Neuronal stem cell (in vitro differentiated cells): ENCODE measurements at places on chromosomes 16 and 17.

- DNase-seq = no peak
These were observed 12.8 kb upstream of the MMP2 start for GRCh38 chr16:55466209-55466608.

DNA sequence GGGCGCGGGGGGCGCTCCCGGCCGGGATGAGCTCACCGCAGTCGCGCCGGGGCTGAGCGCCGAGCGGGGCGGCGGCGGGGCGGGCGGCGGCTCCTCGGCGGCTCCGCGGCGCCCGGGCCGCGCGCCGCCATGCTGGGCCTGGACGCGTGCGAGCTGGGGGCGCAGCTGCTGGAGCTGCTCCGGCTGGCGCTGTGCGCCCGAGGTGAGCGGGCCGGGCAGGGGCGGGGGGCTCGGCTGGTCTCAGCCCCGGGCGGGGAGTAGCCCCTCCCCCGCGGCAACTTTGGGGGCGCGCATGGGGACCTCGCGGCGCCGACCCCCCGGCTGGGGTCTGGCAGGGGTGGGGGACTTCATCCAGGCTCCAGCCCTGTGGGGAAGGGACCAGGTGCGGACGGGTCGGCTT lies at the start of gene ARHGDIG:
TSS of gene ARHGDIG (plus strand) at position 40 of the 400 bp plus-strand sequence. CDS start at position 130, 90 bp downstream.
- no peak for DNase-seq

GRCh38 chr17:40791111-40791510 lies 8.6 kb downstream of the KRT28 start:
- no peak for DNase-seq

- peak; percentile 92 for DNase-seq
These were observed 5.0 kb upstream of the SPATA20 start for GRCh38 chr17:50541716-50542688.

GRCh38 chr17:51258756-51259563 lies 889 bp downstream of the MBTD1 start:
- DNase-seq = no peak

DNA sequence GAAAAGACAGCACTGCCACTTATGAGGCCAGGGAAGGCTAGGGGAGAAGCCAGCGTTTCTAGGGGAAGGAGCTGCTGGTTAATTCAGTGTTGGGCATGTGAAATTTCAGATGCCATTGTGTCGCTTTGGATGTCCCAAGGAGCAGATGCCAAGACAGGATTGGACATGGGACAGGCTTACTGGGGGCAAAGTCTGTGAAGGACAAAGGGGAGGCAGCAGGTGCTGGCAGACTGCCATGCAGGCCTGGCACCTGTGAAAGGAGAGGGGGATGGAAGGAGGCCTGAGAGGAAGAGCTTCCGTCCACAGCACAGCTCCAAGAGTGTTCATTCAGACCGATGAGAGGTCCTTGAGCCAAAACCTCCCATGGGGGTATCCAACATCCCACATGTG lies 255.5 kb upstream of the RPL38 start:
- DNase-seq = no peak

- DNase-seq = peak; percentile 65
These were observed 7.5 kb upstream of the SMTNL2 start for GRCh38 chr17:4576729-4577322.

DNA sequence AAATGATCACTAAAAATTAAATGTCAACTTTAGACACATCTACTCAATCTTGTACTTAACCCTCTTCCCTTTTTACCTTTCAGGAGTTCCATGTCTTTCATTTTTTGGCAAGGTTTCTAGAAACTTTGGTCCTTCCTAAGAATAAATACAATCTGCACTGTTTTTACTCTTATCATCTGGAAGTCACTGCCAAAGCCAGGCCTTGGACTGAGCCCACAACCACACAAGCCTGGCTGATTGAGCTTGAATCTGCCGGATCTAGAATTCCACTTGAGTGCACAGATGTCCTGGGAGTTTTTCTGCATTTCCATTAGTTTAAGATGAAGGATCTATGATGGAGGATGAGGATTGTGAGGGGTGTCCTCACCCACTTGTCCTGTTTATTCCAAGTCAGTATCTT lies 126.1 kb downstream of the VPS53 start:
- DNase-seq = no peak

DNA sequence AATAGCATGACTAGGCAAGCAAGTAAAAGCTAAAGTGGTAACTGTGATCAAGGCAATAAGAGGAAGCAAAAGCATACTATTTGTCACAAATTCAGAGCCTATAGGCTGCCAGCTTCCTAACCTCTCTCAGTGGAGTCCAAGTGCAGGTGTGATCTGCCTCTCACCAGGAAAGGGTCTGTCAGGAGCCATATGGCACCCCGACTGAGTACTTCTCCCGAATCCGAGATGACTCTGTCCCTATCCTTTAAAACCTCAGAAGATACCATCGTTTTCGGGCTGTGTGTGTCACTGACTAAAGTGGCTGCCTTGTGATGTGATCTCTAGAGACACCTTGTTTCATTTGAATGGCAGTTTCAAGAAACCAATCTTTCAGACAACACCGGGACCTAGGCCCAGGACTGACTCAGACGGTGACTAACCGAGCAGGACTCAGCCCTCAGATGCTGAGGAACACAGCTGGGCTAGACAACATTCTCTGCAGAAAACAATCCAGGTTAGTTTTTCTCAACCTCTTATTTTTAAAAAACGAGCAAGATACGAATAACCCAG lies 63.6 kb downstream of the SMG6 start:
- DNase-seq = no peak

- no peak for DNase-seq
These were observed 36.4 kb upstream of the TMEM97 start for GRCh38 chr17:28282596-28282995.

- no peak for DNase-seq
These were observed 2.7 kb upstream of the CDK5R1 start for GRCh38 chr17:32484041-32484461.

GRCh38 chr17:50470426-50470825 lies 1.7 kb upstream of the CHAD start:
- no peak for DNase-seq

- no peak for DNase-seq
These were observed 980 bp downstream of the LLGL1 start for GRCh38 chr17:18226284-18226945.

DNA sequence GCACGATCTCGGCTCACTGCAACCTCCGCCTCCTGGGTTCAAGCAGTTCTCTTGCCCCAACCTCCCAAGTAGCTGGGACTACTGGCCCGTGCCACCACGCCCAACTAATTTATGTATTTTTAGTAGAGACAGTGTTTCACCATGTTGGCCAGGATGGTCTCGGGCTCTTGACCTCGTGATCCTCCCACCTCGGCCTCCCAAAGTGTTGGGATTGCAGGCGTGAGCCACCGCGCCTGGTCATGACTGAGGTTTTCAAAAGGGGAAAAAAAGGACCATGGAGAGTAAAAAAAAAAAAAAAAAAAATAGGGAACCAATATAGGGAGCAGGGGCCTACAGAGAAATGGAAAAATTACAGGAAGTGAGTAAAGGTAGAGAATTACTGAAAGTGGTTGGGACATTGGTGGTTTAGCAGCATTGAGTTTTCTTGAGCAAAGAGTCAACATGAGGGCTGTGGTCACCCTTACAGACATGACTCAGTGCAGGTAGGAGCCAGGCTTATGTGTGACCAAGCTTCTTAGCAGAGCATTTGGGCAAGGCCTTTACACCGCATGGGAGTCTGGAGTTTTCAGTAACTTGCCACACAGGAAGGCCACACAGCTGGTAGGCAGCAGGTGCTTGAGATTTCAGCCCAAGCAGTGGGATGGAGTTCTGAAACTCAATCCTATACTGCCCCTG lies 447.3 kb downstream of the HS3ST3B1 start:
- DNase-seq = no peak

GRCh38 chr16:25031132-25031440 lies 15.9 kb upstream of the ARHGAP17 start:
- no peak for DNase-seq

- DNase-seq = no peak
These were observed 12.1 kb upstream of the NLRC5 start for GRCh38 chr16:56977216-56977615.

GRCh38 chr16:55039042-55039441 lies 108.4 kb downstream of the IRX5 start:
- no peak for DNase-seq

DNA sequence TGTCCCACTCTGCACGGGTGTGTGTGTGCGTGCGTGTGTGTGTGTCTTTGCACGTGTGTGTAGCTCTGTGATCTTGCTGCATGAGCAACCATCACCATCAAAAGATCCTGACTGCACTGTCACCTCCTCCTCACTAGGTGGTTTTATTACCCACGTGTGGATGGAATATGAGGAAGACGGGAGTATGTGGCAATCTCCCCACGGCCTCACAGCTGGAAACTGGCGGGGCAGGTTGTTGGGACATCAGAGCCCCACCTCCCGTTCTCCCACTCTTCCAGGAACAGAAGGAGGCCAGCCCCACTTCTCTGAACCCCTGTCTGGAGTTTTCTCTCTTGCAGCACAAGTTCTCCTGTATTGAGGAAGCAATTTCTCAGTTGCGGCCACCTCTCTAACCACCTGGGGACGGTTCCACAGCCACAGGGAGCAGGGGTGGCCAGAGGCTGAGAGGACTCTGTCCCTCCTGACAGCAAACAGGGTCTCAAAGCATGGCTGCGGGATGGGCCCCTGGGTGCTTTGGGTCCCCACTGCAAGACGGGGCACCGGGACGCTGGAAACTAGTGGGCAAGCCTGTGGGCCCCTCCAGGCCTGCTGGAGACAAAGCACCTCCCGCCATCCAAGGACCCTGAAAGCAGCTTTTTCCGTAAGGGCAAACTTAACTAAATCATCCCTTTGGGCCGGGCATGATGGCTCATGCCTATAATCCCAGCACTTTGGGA lies 27.9 kb upstream of the ATP2C2 start:
- no peak for DNase-seq

- DNase-seq = no peak
These were observed 133.8 kb upstream of the PLCG2 start for GRCh38 chr16:81645266-81645694.

DNA sequence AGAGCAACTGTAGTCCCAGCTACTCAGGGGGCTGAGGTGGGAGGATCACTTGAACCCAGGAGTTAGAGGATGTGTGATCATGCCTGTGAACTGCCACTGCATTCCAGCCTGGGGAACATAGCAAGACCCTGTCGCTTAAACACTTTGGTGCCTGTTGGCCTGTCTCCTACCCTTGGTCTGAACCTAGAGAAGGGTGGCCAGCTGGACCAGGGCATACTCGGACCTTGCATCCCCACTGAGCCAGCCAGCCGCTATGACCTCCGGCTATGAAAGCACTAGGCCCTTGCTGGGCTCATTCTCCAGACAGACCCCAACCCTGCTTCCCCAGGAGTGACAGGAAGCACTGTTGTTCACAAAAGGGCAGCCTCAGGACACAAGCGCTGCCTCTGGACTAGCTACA lies 4.6 kb downstream of the IFT20 start:
- DNase-seq = no peak

- no peak for DNase-seq
These were observed 193.7 kb downstream of the C16orf95 start for GRCh38 chr16:87123356-87124001.

- DNase-seq = no peak
These were observed 15.0 kb downstream of the PPY start for GRCh38 chr17:43927060-43927864.

GRCh38 chr17:36837939-36838272 lies 99.4 kb upstream of the LHX1 start:
- no peak for DNase-seq
